ENCODE measurements at places on chromosomes 5 and 9.

GRCh38 chr9:114476891-114477469, 28.3 kb downstream of the WHRN start:
- DNase-seq, result no peak

DNA sequence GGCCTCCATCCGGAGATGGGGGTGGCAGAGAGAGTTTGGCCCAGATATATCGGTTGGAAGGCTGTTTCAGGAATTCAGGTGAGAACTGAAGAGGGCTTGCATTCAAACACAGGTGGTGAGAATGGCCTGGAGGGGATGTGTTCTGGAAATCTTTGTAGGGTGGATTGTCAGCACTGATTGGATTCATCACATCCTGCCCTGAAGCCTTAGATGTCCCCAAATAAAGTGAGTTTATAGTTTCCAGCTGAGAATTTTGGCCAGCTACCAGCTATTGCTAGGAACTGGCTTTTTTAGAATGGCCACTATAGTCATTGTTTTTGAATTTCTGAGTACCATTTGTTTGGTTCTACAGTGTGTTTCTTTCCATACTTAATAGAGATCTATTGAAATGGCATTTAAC, 46.1 kb upstream of the ANKH start:
- no peak for DNase-seq

DNA sequence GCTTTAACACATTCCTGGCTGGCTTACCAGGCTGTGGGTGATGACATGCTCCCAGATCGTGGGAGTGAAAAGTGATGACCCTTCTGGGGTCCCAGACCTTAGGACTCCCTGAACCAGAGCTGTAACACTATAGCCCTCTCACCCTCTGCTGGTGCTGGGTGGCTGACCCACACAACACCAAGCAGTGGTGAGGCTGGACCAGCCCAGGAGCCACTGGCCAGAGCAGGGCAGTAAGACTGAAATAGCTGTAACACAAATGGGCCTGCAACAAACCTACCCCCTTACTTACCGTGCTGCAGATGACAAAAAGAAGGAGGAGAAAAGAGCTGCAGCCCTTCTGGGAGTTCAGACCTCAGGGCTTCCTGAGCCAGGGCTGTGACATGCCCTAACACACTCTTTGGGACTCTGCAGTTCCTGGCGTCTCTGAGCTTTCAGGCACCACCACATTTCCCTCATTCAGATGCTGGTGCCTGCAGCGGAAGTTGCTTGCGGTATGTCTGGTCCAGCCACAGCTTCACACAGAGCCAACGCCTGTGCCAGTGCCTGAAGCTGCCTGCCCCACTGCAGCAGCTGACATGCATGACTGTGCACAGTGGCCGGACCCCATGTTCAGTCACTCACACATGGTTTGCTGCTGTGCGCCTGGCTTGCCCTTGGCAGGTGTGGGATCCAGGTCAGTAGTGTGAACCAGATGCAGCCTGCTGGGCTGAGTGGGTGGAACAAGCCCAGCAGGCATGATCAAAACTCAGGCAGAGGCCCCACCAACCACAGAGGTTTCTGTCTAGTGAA, 1247.4 kb downstream of the EFNA5 start:
- no peak for DNase-seq

DNA sequence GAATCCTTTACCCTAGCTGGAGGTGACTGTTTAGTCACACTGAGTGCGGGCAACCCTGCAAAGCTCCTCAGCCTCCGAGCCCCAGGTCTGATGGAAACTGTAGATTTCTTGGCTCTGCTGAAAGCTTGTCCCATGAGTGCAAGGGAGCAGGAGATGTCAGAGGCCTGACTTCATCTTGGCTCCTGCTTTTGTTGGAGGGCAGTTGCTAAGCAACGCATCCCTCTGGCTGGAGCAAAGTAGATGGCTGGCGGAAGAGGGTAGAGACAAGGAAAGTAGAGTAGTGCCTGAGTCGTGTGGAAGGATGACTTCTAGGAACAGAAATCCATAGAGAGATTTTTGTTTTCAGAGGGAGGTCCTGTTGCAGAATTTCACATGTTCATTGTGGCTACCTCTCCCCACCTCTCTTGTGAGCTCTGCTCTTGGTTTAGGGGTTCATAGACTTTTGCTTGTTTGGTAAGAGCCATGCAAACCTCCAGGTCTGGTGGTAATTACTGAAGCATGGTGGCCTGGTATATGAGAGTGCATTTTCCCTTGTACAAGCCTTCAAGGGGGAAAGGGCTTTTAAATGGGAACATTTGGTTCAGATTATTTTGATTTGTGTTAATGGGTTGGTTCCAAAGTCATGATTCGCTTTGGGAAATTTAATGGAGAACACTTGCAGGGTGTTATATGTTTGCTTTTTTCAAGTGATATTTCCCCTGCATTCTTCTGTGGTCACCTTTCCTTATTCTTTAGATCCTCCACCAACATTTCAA, 71.5 kb downstream of the ARHGAP26 start:
- DNase-seq, result no peak

DNA sequence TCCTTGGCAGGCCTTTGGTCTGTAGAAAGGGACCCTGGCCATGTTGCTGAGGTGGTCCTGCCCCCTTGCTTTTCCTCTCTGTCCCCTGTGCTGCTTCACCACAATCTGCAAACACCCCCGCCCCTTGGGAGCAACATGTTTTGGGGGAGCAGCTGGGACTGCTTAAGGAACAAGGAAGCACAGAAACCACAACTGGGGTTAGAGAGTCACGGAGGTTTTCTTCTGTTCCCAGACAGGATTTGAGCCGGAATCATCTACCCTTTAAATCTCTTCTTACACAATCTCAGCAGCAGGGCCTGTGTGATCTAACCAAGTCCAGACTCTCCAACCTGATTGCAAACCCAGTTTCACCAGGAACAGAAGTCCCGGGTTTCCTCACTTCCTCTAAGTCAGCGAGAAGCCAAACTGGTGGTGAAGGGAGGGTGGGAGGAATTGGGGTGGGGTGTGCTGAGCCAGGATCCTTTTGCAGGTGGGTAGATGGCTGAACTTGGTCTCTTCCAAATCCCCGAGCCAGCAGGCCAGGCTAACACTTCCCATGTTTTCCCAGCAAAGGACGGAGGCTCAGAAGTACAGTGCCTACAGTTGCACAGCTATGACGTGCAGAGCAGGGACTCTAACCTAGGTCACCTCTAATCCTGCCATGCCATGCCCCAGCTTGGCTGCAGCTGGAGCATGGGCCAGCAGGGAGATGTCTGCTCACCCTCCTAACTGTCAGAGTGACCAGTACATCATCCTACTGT, 25.0 kb downstream of the SH3PXD2B start:
- no peak for DNase-seq

DNA sequence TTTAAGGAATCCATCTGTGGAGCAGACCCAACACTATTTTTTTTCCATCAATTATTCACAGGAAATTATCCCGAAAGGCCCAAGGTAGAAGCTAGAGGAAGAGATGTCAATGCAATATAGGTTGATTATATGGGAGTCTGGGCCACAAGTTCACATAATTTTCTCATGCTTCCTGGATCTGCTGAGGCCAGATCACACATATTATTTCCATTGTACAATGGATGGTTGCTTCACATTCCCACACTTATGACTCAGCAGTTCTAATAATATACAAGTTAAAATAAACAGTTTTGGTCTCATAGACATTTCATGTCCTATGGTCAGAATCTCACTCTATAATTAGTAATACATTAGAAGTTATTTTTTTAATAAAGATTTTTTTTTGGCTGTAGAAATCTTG, 66.0 kb upstream of the PTPRD start:
- no peak for DNase-seq

DNA sequence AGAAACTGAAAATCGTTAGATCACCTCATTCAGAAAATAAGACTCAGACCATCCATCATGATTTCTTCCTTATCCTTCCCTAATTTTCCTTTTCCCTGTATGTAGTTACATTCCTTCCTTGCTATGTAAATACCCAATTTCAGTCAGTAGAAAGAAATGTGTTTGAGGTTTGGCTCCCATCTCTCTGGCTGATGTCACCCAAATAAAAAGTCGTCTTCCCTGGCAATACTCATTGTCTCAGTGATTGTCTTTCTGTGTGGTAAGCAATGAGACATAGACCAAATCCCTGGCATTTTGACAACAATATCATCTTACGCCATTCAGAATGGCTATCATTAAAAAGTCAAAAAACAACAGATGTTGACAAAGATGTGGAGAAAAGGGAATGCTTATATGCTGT, 303.9 kb upstream of the EDIL3 start:
- DNase-seq, result no peak

DNA sequence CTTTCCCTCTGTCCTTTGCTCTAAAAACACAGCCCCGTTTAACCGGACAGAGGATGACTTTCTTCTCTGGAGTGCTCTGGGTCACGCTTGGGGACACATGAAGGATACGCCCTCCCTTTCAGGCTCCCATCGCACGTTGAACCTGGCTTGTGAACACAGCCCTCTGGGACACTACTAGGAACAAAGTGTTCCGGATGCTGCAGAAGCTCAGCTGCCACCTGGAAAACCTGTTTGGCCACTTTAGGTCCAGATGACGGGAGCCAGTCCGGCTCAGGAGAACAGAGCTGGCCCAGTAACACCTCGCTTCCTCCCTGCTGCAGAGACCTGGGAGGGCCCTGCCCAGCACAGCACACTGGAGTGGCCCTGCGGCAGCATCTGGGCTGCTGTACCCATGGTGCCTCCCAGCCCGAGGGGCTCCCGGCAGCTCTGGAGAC, 60.1 kb downstream of the GADD45G start:
- DNase-seq, result no peak

- no peak for DNase-seq
Measured at GRCh38 chr5:159319832-159320231, 10.5 kb downstream of the IL12B start.

DNA sequence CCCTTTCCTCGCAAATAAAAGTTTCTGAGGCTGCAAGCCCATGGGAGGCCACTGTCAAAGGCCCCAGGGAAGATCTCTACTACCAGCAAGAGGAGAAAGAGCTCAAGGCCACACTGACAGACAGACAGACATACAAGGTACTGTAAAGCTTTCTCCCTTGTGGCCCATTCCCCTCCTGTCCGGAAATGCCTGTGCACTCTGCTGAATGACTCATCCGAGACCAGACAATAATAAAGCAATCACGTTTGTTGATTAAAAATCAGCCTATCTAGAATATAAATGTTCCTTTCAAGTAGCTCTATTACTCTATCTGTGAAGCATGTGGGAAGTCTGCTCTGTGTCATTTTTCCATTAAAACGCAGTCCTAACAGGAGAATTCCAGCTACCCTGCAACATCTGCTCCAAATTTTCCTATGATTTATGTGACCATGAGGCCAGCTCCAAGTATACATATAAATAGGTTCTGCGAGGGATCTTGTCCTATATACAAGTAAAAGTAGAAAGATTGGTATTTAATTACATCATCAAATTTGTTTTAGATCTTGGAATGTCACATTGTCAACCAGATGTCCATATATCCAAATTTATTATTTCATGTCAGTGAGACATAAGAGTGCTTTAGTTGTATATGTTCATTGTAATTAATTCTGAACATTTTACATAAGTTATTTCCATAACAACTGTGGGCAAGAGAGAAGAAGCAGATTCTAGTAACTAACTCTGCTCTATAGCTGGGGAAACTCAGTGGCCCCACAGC, 34.7 kb upstream of the TGFBI start:
- DNase-seq, result no peak

GRCh38 chr9:95771556-95772246, 103.8 kb upstream of the ERCC6L2 start:
- no peak for DNase-seq

DNA sequence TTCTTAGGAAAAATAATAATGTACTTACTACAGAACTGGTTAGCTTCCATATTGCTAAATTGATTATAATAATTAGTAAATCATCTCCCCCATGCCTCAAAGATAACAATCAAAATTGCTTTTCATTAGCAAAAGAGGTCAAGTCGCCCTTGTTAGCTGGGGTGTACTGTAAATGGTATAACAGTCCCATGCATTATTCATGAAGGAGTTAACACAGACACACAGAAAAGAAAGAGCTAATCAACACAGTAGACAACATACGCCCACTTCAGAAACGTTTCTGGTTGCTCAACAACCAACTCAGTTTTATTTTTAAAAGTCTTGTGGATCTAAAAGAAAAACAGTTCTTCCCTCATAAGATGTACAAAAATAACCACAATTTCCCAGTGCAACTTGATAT, 100.2 kb downstream of the MPDZ start:
- DNase-seq, result no peak

- DNase-seq, result no peak
Measured at GRCh38 chr9:18056269-18056992, 417.5 kb upstream of the ADAMTSL1 start.

- no peak for DNase-seq
Measured at GRCh38 chr9:3848445-3849114, 322.8 kb upstream of the RFX3 start.

- DNase-seq, result no peak
Measured at GRCh38 chr5:143889986-143890385, 78.0 kb downstream of the HMHB1 start.

GRCh38 chr9:122832194-122832593, 3.8 kb upstream of the PDCL start:
- no peak for DNase-seq

DNA sequence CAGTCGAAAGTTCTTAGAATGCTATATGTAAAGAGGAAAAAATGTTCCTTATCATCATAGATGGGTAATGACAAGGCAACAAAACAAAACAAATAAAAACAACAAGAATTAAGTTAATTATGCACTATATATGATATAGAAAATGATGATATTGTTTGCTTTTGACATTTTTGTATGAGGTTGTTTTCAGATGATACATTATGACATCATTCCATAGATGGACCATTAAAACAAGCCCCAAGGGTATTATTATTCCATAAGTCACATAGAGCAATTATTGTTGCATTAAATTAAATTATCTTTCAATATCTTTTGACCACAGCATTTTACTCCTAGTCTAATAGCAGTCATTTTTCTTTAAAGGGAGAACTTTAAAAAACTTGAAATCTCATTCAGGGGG, 56.5 kb upstream of the RICTOR start:
- DNase-seq, result no peak

GRCh38 chr5:178155065-178155464, 1.4 kb upstream of the NHP2 start:
- DNase-seq, result no peak

DNA sequence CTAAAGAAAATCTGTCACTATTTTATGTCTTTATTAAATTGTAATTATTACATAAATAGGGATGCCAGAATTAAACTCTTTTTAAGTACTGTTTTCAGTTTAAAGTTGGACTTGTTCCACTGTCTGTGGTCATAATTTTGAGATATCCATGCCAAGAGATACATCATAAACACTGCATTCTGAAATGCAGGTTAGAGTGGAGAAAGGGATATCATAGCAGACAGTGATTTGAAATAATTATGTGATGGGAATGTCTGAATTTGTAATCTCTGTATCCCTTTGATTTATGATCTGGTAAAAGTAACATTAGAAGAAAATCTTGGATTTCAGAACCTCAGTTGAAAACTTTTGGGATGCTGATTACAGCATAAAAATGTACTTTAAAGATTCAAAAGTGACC, 222.1 kb downstream of the GOLPH3 start:
- no peak for DNase-seq
